ENCODE measurements at places on chromosomes 6 and 20. TPM values are rescaled to one million over a fixed set of nuclear protein-coding genes. Genes with fewer than 3 reads are reported as not detected.

GRCh38 chr20:17457588-17458190, 73.5 kb downstream of the BFSP1 start:
- DNase-seq: no peak

The DEFB115 gene
- total RNA-seq: not detected

GRCh38 chr6:151617539-151617938, 123.7 kb downstream of the CCDC170 start:
- DNase-seq: no peak

GRCh38 chr6:36912030-36912454, 26.3 kb downstream of the C6orf89 start:
- no peak for DNase-seq

The ATXN1 gene
- 83.3 TPM for total RNA-seq

DNA sequence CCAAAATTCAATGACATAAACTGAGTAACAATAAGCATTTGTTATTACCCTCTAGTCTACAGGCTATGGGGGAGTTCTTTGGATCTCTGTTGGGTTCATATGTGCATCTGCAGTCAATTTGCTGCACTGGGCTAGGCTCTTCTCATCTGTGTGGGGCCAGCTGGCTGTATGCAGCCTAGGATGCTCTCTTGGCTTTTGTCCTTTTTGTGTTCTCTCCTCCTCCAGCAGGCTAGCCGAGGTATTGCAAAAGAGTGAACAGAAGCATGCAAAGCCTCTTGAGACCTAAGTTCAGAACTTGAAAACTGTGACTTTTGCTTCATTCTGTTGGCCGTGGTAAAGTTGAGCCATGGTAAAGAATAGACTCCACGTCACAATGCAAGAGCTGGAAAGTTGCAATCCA, 62.8 kb upstream of the FOXO3 start:
- peak; percentile 41 for DNase-seq

DNA sequence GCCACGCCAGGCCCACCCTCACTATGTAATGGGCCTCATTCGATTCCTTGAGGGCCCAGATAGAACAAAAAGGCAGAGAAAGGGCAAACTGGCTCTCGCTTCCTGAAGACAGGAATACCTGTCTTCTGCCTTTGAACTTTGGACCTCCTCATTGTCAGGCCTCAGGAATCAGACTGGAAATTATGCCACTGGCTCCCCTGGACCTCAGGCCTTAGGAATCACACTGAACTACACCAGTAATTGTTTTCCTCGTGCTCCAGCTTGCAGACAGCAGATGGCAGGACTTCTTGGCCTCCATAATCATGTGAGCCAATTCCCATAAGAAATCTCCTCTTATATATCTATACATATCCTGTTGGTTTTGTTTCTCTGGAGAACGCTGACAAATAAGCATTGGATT, 258.6 kb upstream of the KCNG1 start:
- DNase-seq: no peak

- DNase-seq: no peak
Measured at GRCh38 chr6:71524201-71524600, 235.6 kb downstream of the OGFRL1 start.

DNA sequence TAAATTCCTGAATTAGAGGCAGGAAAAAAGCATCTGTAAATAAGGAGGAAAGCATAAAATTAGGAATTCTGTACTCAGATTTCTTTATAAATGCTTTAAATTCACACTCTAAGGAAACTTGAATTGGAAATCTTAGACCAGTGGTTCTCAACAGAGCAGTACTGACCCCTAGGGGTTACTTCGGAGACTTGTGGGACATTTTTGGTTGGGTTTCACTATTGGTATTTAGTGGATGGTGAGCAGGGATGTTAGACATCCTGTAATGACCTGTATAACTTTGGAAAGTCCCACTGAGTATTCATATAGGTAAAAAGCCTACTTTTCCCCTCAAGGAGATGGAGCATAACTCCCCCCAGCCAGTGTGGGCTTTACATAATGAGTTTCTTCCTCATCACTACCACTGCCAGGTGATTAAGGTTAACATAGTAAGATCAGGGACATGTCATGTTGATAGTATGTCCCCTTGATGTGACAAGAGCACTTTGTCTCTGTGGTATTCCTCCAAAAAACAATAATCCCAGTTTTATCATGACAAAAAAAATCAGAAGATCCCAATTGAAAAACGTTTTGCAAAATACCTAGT, 31.0 kb downstream of the GLO1 start:
- peak; percentile 62 for DNase-seq

DNA sequence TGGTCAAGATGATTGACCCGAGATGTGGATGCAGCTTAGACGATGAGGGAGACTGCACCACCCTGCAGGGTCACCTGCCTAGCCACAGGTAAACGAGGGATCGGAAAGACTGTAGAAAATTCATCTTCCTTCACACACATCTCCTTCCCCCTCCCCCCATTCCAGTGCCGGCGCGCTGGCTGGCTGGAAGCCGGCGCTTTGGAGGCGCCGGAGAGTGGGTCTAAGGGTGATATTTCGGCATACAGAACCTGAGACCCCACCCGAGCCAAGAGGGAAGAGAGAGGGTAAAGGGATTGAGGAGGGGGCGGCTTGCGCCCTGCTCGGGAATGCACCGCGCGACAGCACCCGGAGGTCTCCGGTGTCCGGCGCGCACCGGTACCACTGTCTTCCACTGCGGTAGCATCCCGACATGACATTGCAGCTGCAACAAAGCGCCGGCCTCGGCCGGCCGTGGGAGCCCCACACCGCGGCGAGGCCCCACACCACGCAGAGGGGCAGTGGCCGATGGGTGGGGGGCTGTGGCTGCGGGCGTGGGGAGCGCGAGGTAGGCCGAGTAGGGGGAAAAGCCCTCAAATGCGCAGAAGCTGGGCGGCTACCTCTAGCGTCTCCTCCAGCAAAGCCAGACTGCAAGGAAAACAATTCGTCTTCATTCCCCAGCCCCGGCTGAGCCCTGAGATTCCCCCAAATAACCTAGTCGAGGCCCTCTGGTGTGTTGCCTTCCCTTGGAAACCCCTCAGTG, 984 bp downstream of the TNFRSF21 start:
- DNase-seq: peak; percentile 37

DNA sequence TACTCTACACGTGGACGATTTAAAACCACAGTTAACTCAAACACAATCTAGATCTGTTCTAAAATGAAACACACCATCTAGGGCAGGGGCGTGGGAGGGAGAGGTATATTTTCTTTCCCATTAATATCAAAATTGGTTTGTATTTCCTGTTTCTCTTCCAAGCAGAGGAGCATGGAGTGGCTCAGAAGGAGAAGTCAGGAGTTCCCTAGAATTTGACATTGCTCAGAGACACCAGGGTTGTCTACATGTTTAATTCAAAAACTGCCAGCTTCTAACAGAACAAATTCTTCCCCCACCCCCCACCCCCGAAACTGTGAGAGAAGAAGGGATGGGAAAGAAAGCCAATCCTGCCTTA, 2.3 kb downstream of the PREX1 start:
- no peak for DNase-seq

The ANKRD66 gene
- total RNA-seq: not detected

The RALGAPB gene
- 24.3 TPM for total RNA-seq

The ZNF337 gene
- 15.1 TPM for total RNA-seq

- DNase-seq: peak; percentile 84
Measured at GRCh38 chr6:112296122-112296521, 41.8 kb upstream of the LAMA4 start.

The UBD gene
- total RNA-seq: not detected
